ENCODE measurements at places on chromosomes 2 and 18. TPM values are rescaled to one million over a fixed set of nuclear protein-coding genes. Genes with fewer than 3 reads are reported as not detected.

GRCh38 chr18:13313006-13313686 lies 94.6 kb downstream of the LDLRAD4 start:
- no peak for DNase-seq

The ALPP gene
- not detected for total RNA-seq

DNA sequence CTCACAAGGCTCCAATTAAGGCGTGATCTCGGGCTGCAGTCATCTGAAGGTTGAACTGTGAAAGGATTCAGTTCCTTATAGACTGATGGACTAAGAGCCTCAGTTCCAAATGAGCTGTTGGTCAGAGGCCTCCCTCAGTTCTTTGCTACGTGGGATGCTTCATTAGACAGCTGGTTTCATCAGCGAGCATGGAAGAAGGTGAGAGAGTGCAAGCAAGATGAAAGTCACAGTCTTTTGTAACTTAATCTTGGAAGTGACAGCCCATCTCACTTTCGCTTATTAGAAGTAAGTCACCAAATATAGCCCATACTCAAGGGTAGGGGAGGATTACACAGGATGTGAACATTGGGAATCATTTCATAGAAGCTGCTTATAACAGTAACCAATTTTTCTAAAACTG lies 26.8 kb downstream of the PPP1CB start:
- no peak for DNase-seq

- DNase-seq = no peak
These were observed 132.0 kb downstream of the EML6 start for GRCh38 chr2:54855434-54855833.

DNA sequence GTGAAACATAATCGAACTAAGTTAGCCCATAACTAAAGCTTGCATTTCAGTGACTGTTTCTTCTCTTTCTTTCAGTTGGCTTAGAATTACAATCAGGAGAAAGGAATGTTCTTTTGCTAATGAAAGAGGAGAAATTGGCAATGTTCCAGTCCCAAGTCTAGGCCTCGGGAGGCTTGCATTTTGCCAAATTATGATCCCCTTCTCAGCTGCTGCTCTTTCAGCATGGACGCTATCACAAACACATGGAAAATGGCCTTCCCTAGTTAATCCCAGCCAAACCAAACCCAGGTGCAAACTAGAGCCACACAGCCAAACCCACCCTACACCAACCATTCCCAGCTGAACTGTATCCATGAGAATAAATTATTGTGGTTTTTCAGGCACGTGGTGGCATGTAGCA lies 605.2 kb upstream of the LRRTM4 start:
- DNase-seq = no peak

DNA sequence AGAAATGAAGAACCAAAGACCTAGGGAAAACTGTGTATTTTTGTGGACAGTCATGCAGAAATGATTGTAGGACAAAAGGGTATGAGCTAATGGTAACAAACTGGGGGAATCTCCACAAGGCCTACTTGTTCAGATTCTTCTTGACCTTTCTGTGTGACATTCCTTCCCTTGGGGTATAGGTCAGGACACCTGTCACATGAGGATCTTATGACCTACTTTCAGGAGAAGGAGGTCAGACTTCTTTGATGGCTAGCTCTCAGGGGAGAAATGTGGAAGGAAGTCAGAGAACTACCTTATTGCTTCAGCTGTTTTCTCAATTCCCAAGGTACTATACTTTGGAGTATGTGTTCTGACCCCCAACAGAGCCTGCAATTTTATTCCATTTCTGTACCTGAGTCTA lies 40.7 kb upstream of the TANK start:
- no peak for DNase-seq

GRCh38 chr2:193561054-193561453 lies 1366.3 kb upstream of the TMEFF2 start:
- DNase-seq = no peak

The RSAD2 gene
- 3.0 TPM for total RNA-seq

The CFAP221 gene
- total RNA-seq = 0.88 TPM

The KCNIP3 gene
- total RNA-seq = 1.2 TPM

GRCh38 chr2:238644095-238645081 lies 203.5 kb upstream of the TWIST2 start:
- no peak for DNase-seq

DNA sequence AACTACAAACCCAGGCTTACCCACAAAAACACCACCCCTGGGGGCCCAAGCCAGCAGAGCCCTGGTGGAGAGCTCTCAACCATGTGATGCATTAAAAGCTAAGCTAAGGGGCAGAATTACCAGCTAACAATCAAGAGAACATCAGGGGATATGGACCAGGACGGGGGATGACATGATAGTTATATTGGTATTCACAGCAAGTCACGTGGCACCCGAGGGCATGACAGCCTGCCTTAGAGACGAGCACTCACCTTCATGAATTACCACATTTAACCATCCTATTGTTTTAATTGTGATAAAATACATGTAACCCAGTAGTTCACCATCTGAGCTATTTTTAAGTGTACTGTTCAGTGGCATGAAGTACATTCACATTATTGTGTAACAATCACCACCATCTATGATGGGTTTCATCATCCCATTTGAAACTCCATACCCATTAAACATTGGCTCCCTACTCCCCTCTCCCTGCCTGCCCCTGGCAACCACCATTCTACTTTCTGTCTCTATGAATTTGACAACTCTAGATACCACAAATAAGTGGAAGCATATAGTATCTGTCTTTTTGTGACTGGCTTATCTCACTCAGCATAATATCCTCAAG lies 245.6 kb downstream of the ANAPC1 start:
- no peak for DNase-seq

DNA sequence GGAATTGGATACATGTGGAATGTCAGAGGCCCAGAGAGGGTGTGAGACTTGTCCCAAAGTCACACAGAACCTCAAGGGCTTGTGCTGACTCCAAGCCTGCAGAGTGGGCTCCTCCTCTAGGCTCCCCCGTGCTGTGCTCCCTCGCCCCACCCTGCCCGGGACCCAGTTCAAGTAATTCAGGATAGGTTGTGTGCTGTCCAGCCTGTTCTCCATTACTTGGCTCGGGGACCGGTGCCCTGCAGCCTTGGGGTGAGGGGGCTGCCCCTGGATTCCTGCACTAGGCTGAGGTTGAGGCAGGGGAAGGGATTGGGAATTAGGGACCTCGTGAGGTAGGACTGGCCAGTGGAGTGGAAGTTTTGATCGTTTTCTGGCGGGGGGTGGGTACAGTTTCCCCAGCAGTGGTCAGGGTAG lies 2.8 kb downstream of the CTDSP1 start:
- DNase-seq = no peak

GRCh38 chr2:192051533-192051932 lies 143.2 kb downstream of the TMEFF2 start:
- DNase-seq = no peak

DNA sequence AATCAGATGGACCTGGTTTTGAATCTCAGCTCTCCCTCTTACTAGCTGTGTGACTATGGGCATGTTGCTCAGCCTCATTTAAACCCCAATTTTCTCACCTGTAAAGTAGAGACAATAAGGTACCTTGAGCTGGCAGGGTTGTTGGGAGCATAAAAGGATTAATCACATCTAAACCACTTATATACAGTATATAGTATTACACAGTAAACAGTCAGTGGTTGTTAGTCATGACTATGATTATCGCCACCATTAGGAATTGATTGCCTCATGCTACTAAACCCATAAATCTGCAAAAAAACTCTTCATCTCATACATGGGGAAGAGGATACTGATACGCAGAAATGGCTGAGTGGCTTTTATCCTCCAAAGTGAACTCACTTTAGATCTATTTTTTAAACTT lies 65.8 kb downstream of the INO80D start:
- DNase-seq = no peak

GRCh38 chr18:56889621-56890020 lies 238.5 kb downstream of the WDR7 start:
- DNase-seq = no peak

DNA sequence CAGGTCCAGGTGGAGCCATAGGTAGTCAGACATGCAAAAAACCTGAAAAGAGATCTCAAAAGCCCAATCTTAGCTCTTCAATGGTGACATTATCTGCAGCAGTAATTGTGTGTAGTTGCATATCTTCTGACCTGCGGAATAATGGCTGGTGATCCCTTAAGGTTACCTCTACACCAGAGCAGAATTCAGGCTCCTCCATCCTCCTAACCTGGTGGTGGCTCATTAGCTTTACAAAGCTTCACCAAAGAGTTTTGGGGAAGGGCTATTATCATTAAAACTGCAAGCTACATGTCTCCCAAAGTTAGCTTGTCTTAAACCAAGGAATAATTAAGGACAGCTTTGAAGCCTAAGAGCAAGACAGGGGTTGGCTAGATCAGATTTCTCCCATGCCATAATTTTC lies 42.6 kb upstream of the CHST9 start:
- no peak for DNase-seq

DNA sequence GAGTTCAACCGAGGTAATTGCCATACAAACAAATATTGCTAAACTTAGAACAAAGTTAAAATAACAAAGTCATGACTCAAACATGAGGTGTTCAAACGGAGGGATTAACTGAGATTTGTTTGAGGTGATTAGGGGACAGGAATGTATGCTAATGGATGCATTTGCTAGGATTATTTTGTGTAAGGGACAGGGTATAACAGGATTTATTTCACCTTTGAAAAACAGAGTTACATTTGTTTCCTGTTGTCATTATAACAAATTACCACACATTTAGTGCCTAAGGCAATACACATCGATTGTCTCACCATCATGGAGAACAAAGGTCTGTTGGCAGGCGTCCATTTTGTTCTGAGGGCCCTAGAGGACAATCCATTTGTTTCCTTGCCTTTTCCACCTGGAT lies 304.3 kb upstream of the CNTNAP5 start:
- no peak for DNase-seq

GRCh38 chr2:205212357-205212756 lies 469.9 kb upstream of the NRP2 start:
- no peak for DNase-seq
